ENCODE measurements at places on chromosomes 11 and 22.

GRCh38 chr11:37908219-37908548 is 1310.1 kb upstream of the RAG2 start:
- no peak for DNase-seq

DNA sequence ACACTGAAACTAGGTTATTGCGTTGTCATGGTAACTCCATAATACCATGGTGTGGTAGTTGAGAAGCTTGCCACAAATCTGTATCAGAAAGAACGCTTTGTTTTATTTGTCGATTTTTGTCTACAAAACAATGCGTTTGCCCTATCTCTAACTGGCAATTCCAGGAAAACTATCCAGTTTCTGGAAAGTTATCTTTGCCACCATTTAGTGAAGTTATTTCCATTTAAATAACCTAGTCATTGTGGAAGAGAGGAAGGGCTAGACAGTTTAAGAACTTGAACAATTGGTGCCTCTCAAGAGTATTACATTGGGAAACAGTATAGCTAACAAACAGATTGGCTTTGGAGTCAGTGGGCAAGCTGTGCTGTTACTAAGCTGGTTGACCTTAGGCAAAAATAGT is 7.9 kb downstream of the HSD17B12 start:
- DNase-seq = no peak

- no peak for DNase-seq
Observed at GRCh38 chr11:86172894-86173293, 71.7 kb upstream of the EED start.

GRCh38 chr22:36022162-36022561 is 6.5 kb downstream of the RBFOX2 start:
- DNase-seq = no peak

GRCh38 chr22:44180706-44181032 is at the start of gene PARVG:
Gene PARVG, plus strand, starts transcription at chr22:44180925. Its CDS starts 2,405 bp downstream, at chr22:44183330.
- DNase-seq = peak; percentile 42

DNA sequence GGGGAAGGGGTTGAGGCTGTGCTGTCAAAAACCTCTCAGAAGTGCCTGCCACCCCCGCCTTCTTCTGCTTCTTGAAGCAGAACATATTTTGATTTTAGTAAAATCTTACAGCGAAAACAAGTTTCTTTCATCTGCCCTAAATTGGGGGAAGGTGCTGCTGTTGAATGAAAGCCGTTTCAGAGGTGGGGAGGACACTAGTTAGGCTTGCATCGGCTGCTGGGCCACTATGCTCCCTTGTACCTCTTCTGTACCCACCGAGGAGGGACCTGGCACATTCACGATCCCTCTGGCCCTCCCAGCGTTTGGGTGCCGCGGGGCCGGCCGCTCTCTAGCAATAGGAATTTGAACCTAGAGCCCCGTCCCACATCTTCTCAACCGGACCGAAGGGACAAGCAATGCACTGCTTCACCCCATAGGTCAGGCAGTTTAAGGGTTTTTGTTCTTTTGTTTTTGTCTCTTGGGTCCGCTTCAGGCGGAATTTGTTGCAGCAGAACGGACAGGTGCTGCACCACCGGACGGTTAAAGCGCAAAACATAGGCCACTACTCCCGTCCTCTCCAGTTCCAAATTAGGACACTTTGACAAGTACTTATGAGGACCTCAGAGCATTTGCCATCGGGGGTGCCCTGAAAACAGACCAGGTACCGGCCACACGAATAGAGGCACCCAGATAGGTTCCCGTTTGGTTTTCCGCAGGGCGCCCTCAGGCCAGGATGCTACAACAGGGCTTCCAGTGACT is 5.6 kb downstream of the SLC6A5 start:
- DNase-seq = no peak

- DNase-seq = no peak
Observed at GRCh38 chr22:44424359-44424682, 73.7 kb downstream of the RTL6 start.

DNA sequence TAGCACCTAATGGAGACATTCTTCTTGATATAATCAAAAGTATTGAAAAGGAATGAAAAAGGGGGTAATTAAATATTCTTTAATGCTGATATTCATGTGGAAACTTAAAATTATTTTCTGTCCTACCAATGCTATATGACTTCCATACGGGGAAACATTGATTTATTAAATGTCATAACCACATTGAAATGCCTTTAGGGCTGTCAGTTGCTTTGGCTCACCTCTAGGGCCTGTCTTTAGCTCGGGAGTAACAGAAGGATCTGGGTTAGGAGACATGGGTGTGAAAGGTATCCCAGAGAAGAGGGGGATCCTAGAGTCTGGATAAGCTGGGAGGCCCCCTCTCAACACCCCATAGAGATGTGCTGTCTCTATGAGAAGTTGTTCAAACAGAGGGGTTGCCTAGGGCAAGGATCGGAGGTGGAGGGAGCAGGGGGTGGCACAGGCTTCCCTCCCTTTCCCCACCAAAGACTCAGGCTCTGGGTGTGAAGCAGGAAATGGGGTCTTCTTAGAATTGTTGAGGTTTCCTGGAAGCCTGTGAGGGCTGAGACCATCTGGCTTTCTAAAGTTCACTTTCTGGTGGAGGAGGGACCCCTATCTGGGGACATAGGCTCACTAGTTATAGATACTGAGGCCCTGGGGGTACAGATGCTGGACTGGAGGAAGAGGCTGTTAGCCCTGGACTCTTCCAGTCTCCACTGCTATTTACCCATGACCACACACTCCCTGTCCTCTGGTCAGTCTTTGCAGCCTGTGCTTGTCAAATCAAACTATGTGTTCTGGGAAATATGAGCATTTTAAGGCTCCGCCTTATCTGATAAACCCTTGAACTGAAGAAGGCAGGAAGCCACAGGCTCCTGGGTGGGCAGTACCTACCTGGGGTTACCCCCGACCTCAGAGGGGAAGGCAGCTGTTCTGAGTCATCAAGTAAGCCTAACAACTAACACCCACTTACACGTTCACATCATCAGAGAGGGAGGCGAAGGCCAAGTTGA is 55.8 kb upstream of the RRAS2 start:
- peak; percentile 81 for DNase-seq

- no peak for DNase-seq
Observed at GRCh38 chr11:31722754-31723153, 88.4 kb downstream of the PAX6 start.

- DNase-seq = peak; percentile 29
Observed at GRCh38 chr11:57116654-57117053, 65.1 kb upstream of the LRRC55 start.

DNA sequence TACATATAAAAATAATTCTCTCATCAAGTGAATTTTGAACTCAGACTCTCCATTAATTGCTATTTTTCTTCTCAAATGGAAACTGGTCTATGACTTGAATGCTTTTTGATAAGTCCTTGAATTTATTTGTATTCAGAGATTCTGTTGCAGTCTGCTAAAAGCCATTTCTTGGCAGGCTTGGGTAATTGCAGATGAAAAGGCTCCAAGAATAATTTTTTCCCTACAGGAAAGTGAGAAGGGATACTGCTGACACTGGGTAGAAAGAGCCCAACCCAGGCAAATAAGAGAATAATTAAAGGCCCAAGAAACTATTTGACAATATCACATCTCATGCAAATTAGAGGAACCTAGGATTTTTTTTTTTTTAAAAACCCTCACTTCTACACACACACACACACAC is 246.5 kb upstream of the DDI1 start:
- DNase-seq = no peak

DNA sequence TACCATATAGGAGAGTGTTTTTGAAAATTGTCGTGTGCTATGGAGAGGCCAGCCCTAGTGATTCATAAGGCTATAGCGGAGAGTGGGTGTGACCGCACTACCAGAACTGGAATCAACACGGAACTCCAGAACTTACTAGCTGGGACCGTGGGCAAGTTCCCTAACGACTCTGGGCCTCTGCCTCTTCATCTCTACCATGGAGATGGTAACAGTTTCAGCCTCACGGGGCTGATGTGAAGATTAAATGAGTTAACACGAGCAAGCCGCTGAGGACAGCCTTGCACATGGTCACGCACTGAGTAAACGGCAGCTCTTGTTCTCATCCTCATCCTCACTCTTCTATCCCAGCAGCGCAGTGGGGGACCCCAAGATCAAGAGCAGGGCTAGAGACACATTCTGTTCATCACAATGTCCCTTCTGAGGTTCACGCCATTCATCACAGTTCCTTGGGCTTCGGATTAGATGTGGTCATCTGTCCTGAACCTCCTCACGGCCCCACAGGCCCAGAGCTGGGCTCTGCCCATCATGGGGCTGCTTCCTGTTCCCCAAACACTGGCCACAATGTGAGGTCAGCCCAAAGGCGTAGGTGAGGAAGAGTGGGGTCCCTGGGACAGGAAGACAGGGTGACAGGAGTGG is 47.2 kb upstream of the CD5 start:
- peak; percentile 73 for DNase-seq

- DNase-seq = no peak
Observed at GRCh38 chr11:33044285-33044756, 4.9 kb downstream of the TCP11L1 start.

DNA sequence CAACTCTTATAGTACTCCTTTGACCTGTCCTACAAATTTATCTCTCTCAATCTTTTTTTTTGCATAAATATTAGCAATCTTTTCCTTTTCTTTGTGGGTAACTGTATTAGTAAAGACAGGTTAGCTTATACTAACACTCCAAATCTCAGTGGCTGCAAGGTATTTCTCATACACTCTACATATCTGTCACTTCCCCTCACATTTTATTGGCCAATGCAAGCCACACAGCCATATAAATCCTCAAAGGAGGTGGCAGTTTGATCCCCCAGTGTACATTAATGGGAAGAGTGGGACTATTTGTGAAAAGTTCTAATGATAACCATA is 42.6 kb upstream of the EED start:
- peak; percentile 29 for DNase-seq

- DNase-seq = no peak
Observed at GRCh38 chr22:47369020-47369419, 606.6 kb downstream of the TBC1D22A start.

GRCh38 chr11:130679247-130679646 is 230.8 kb downstream of the ADAMTS15 start:
- no peak for DNase-seq

GRCh38 chr11:68372114-68372513 is 59.7 kb downstream of the LRP5 start:
- DNase-seq = no peak

DNA sequence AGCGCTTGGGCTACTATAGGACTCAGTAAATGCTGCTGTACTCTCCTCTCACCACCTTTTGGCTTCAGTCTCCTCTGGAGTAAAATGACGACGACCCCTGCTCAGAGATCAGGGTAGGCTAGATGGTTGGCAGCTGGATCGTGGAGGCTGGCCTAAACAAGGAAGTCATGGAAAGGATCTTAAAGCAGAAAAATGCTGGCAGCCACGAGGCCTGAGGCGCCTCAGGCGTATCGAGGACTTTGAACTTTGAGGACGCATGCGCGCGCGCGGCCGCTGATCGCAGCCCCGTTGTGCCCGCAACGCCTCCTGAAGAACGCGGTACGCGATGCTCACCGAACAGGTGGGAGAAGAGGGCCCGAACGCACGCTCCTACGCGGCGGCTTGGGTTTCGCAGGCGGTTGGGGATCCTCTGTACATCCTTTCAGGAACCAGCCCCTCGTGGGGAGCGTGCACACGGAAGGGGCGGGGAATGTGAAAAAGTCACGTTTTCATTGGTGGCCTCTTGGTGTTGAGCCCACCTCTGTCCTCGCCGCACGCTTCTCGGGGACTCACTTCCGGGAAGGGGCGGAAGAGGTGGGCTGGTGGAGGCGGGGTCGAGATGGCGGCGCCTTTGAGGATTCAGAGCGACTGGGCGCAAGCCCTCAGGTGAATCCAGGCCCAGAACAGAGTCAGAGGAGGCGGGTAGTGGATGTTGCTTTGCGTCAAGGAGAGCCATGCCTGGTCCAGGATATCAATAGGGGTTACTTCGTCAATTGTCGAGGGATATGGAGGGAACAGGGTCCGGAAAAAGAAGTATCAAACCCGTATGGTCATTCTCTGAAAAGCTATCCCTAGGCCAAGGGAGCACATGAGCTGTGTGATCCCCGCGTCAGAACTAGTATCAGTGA is at the start of the genes COA4 and PAAF1:
COA4 (minus strand) TSS at position 423 of the 887 bp plus-strand sequence. CDS start 3,468 bp downstream, outside the sequence.
PAAF1 (plus strand) TSS at position 576 of the 887 bp plus-strand sequence; CDS start at position 599, 23 bp downstream.
- peak; percentile 96 for DNase-seq

DNA sequence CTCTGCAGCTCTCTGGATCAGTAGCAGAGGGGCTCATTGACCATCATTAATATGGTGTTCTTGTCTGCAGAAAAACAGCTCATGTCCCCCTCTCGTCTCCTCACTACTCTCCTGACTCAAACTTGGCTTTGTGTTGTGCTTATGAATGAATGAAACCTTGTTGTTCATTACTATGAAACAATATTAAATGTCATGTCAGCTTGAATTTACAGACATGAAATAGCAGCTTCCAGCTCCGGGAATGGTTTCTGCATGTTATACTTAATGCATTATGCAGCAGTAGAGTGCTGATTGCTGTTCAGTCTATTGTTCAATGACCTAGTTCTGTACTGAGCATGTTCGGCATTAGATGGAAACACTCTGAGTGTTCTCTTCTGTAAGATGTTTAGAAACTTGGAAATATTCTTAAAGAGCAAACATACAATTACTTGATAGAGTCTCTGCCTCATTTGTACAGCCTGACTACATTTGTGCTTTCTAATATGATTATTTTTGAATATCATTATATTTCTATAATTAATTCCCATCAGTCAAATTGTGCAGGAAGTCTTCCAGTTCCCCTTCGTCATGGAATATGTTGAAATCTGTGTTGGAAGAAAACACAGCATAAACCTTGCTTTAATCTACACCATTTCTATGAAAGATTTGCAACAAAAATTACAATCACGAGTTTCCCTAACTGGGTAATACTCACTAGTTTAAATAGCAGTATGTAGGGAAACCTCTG is 340.4 kb downstream of the SOX6 start:
- DNase-seq = no peak

- no peak for DNase-seq
Observed at GRCh38 chr11:76666408-76666807, 4.1 kb downstream of the LRRC32 start.

GRCh38 chr11:8593455-8593854 is 573 bp downstream of the STK33 start:
- DNase-seq = no peak

DNA sequence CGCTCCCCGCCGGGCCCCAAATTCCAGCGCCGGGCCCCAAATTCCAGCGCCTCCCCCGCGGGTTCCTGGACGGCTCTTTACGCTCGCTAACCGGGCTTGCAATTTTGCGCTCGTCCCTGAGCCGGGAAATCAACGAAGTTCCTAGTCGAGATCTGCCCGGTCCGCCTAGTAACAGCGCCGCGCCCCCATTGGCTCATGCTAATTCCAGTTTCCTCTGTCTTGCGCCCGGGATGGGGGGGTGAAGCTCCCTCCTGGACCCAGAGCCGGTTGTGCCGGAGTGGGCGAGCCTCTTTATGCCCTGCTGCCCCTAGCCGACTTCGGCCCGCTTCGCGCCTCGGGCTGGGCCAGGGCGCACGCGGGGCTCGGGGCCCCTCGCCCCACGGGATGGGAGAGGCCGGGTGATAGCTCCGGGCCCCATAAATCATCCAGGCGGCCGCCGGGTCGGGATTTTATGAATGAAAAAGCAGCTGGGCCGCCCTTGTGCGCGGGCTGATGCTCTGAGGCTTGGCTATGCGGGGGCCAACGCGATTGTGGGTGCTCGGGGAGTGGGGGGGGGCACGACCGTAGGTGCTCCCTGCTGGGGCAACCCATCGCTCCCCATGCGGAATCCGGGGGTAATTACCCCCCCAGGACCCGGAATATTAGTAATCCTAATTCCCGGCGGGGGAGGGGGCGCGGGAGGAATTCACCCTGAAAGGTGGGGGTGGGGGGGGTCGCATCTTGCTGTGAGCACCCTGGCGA is 1.8 kb upstream of the CCND1 start:
- DNase-seq = peak; percentile 55

All from stimulated activated CD4-positive, alpha-beta T cell treated with anti-CD3 and anti-CD28 coated beads, Interleukin-15, amount 100 ng/mL, for 24 hours (primary cell).